ENCODE measurements at places on chromosomes 1 and 21.

GRCh38 chr21:19683492-19683891, 1279.9 kb upstream of the TMPRSS15 start:
- DNase-seq, result no peak

GRCh38 chr1:147545133-147545532, 3.8 kb downstream of the BCL9 start:
- no peak for DNase-seq

DNA sequence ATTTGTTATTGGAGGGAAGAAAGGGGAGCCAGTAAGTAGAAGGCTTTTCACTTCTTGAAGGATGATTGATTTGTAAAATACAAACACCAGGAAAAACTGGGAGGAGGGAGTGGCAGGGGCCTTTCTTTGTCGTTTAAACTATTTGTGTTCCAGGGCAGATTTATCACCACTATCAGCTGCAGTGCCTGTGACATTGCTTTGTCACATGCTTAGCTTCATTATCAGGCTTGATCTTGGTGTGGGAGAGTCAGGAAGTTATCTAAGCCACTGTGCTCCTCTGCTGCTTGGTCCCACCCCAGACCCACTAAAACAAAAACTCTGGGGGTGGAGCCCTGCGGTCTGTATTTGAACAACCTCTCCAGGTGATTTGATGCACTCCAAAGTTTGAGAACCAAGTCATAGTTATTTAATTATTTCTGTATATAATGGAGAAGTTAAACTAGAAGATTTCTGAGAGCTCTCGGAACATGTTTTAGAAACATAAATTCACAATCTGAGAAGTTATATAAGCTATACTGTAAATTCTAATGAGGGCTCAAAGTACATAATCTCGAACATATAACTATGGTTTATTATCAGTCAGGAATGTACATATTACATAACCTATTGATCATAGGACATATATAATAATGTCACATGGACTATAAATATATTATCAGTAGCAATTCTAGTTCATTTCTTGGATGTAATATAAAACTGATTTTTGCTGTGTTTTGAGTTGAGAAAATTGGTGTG, 87.9 kb downstream of the CDC14A start:
- DNase-seq, result no peak

- no peak for DNase-seq
These were observed 2.9 kb downstream of the KCNE1 start for GRCh38 chr21:34509151-34509550.
